ENCODE measurements at places on chromosomes 2 and 18.

- no peak for DNase-seq
Measured at GRCh38 chr18:44320619-44321460, 359.8 kb upstream of the SETBP1 start.

- no peak for DNase-seq
Measured at GRCh38 chr2:204652063-204652462, 106.8 kb downstream of the PARD3B start.

- no peak for DNase-seq
Measured at GRCh38 chr2:100383306-100383705, 34.2 kb downstream of the CHST10 start.

- no peak for DNase-seq
Measured at GRCh38 chr2:156800781-156801361, 364.7 kb downstream of the GPD2 start.

DNA sequence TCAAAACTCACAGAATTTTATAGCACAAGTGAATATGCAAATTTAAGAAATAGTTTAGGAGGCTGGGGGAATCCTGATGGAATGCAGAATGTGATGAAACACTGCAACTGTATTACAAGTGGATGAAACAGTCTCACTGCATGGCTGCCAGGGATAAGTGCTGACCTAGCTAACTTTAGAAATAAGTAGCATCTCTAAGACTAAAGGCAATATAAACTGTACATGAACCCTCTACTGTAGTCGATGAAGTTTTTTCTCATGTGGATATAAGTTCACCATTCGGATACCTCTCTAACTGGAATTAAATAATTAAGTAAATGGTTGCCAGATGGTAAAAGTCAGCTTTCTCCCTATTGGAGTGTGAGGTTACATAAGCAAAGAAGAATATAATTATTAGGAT, 777.8 kb upstream of the RAB6C start:
- DNase-seq: peak; percentile 8

DNA sequence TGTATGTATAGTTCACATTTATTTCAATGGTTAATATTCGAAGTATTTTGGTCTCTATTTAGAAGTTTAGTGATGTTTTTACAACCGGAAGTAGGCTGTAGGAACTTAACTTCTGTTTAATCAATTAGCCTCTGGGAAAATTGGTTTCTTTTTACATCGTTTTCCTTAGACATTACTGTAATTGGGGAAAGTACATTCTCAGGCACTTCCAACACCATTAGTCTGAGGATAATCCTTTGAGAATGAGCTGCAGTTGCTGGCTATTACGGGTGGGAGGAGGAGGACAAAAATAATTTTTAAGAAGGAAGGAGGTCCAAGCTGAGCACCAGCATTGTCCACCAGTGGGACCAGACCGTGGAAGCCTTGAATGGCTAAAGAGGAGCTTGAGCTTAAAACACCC, 70.4 kb upstream of the ST3GAL5 start:
- no peak for DNase-seq

DNA sequence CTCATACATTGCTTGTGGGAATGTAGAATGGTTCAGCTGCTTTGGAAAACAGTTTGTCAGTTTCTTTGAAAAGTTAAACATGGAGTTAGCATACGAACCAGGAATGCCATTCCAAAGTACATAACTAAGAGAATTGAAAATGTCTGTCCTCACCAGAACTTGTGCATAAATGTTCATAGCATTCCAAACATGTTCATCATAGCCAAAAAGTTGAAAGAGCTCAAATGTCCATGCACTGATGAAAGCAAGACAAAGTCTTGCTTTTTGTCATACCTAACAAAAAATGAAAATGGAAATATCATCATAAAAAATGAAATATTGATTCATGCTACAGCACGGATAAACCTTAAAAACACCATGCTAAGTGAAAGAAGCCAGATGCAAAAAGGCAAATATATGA, 408.8 kb upstream of the UBE2E3 start:
- peak; percentile 72 for DNase-seq

DNA sequence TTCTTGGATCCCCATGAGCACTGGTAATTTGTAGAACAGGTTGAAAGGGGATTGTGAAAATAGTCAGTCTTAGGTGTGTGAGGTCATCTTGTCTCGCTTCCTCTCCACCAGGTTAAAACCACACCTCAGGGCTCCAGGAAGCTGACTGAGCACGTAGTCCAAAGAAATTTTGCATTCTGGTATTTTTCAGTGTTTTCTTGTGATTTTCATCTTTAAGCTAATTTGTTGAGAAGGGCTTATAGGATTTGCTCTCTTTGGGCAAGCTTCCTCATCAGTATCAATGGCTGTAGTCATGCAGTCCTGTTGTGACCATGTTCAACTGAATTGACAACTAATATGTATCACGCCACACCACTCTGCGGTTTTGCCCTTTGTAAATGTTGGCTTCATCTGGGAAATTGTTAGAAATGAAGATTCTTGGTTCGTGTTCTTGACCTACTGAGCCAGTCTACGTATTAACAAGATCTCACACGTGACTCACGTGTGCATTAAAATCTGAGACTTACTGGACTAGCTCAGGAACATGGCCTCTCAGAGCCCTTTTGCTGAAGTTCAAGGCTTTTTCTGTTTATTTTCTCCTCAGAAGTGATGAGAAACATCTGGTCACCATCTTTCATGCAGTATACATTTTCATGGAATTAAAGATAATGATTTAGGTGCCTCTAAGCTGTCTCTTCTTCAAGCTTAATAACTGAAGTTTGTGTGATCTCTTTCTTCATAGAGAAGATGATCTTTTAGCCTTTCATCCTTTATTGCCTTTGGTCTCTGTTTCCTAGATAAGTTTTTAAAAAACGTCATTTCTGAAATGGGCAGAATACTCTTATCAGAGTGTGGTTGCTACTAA, 32.8 kb downstream of the FMNL2 start:
- no peak for DNase-seq

GRCh38 chr18:9475643-9476591, 604 bp downstream of the RALBP1 start:
- no peak for DNase-seq

GRCh38 chr18:77762642-77763041, 513.0 kb downstream of the GALR1 start:
- DNase-seq: no peak

DNA sequence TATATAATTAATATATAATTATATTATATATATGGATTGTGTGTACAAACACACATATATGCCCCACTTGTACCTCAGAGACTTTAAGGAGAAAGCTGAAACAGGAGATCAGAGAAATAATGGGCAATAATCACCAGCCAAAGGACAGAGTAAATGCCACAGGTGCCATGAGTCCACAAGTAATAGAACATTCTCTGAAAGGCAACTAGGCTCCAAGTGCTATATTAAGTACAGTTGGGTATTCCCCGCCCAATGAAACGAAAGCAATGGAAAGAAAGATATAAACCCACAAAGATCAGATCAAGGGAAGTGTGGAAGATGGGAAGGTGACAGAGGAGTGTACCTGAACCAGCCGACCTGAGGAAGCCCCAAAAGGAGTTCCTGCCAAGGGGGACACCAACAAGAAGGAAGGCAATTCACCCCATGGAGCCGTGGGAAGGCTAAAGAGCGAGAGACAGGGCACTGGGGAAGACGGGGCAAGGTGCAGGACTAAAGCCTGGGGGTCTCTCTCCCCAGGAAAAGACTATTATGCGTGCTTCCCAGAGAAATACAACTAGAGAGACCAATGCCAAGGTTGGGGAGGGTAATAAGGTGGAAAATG, 19.0 kb downstream of the DYM start:
- no peak for DNase-seq

DNA sequence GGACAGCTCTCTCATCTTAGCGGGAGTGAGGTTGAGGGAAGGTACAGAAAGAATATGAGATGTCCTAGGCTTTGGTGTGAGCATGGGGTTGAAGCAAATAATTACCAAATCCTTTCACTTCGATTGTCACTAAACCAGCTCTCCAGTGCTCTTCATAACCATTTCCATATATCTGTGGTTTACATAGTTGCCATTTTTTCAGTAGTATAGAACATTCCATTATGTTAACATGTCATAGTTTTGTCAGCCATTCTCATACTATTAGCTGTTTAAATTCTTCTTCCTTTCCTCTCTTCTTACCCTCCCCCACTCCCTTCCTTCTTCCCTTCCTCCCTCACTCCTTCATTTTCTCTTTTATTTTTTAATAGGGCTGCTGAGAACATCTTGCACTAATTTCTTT, 205.9 kb downstream of the BABAM2 start:
- DNase-seq: peak; percentile 76

DNA sequence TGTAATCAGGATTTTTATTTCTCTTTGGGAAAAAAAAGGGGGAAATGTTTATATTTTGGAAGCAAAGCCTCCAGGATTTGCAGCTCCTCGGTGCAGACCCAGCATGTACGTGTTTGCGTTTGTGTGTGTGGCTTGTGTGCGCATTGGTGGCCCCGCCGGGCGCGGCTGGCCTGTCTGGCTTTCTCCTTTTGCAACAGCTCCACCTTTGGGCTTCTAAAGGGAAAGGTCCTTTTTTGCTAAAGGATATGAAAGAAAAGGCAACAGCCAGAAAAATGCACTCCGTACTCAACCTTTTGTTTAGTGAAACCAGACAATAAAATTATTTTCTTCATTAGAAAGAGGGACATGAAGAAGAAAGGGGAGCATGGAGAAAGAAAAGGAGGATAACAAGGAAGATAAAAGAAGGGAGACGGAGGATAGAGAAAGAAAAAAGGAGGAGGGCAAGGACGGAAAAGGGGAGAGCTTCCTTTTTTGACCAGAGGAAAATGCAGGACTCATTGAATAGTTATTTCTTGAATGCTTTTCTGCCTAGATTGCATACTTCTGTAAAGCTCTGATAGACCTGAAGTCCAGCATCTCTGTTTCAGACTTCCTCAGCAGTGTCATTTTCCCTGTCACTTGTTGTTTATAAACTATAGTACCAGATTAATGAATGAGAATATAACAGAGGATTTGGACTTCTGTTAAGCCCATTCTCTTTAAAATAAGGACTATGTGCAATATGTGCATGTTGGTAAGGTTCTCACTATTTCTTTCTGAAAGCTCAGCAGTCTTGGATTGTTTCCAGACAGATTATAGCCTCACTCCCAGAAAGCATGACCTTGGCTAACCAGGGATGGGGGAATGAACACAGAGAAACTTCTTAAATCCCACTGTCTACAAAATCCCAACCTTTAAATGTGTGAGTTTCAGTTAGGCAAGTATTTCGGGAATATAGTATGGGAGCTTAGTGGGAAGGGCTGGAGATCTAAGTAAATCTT, 563.1 kb upstream of the PIK3C3 start:
- peak; percentile 34 for DNase-seq

- DNase-seq: no peak
Measured at GRCh38 chr2:145563741-145564615, 1044.1 kb upstream of the ZEB2 start.

DNA sequence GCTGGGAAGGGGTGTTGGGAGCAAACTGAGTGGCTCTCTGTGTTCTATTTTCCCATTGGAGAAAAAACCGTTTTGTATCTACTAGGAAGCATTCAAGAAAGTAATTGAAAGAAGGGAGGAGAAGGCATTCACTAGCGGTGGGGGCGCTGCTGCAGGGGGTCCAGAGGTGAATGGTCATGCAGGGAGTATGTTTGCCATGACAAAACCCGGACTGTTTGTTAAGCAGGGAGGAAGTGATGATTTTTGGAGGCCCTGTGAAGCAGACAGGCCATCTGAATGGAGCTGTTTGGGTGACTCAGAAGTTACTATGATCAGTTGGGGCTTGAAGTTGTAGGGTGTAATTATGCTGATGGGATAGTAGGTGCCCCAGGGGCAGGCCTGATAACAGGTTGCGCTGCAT, 7.0 kb downstream of the TAF4B start:
- DNase-seq: no peak

- no peak for DNase-seq
Measured at GRCh38 chr2:101305035-101305434, 3.5 kb downstream of the RNF149 start.

DNA sequence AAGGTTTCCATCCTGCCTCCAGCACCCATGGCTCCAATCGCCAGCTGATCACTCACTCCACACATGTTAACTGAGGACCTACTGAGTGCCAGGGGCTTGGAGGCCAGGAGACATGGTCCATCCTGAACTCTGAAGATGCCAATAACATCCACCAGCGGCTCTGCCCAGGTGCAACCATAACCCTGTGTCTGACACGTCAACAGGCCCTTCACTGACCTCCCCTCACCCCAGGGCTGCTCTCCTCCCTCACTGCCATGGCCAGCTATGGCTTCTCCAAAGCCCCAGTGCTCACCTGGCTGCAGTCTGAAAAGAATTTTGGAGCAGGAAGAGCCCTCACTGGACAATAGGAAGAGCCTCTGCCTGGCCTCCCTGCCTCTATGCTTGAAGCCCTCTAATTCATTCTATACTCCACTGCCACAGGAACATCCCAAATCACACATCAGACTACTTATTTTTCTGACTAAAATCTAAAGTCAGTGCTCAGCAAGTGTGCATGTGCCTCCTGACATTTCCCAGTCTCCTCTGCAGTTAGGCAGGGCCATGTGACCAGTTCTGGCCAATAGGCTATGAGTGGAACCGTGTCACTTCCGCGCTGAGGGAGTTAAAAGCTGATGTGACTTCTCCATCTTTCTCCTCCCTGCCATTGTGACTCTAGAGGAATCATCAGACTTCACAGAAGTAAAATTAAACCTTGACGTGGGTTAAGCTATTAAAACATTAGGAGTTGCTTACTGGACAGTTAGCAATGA, 37.2 kb downstream of the ZBTB7C start:
- DNase-seq: no peak

- peak; percentile 77 for DNase-seq
Measured at GRCh38 chr2:172655091-172655837, 80.4 kb upstream of the RAPGEF4 start.

- DNase-seq: no peak
Measured at GRCh38 chr18:37422116-37422515, 143.5 kb downstream of the CELF4 start.

- DNase-seq: peak; percentile 92
Measured at GRCh38 chr18:54742659-54743604, 85.3 kb upstream of the RAB27B start.

- DNase-seq: no peak
Measured at GRCh38 chr2:136236019-136236418, 118.1 kb upstream of the CXCR4 start.

DNA sequence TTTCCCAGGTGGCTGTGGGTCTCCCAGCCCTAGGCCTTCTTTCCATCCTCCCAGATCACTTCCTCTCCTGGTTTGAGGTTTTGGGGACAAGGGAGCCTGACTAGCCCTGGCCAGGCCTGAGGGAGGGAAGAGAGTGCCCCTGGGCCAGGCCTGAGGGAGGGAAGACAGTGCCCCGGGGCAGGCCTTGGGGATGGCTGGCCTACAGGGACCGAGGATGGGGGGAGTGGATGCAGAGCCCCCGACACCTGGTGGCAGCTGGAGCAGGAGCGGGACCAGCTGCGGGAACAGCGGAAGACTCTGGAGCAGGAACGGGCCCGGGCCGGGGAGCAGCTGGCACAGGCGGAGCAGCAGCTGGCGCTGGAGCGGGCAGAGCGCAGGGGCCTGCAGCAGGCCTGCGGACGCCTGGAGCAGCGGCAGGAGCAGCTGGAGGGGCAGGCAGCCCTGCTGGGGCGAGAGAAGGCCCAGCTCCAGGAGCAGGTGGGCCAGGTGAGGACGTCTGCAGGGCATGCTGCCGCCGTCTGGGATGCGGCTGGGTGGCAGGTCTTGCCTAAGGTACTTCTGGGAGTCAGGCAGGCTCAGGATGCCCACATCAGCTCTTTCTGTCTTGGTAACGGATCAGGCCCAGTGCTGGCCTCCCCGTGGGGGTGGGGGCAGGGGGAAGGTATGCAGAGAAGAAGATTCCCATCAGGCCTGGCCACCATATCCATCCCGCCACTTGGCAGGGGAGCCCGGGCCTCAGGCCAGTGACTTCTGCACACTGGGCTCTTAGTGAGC, 29.2 kb downstream of the CROCC2 start:
- DNase-seq: no peak

- no peak for DNase-seq
Measured at GRCh38 chr2:160332318-160332717, 132.2 kb upstream of the ITGB6 start.

Data from fibroblast of skin of left quadriceps (primary cell).